Subcutaneous preadipocyte (primary cell): ENCODE measurements at places on chromosomes 1 and 21. TPM values are rescaled to one million over a fixed set of nuclear protein-coding genes. Genes with fewer than 3 reads are reported as not detected.

ZNF683 gene
- total RNA-seq, result not detected in 2 replicates

RGS1 gene
- total RNA-seq, result not detected in 2 replicates

RUNX3 gene
- total RNA-seq, result not detected in 2 replicates

FCRL4 gene
- total RNA-seq, result not detected in 2 replicates

GNL2 gene
- 65.4 and 99.1 TPM in 2 replicates for total RNA-seq

PADI4 gene
- not detected in 2 replicates for total RNA-seq

RGS16 gene
- total RNA-seq, result 0.20 and 0.37 TPM in 2 replicates

PRAMEF15 gene
- not detected in 2 replicates for total RNA-seq
